ENCODE measurements at places on chromosomes 7 and 10.

GRCh38 chr10:117455346-117455745 is 80.1 kb upstream of the PDZD8 start:
- DNase-seq: no peak

- no peak for DNase-seq
Observed at GRCh38 chr7:114959931-114960330, 38.0 kb downstream of the MDFIC start.

DNA sequence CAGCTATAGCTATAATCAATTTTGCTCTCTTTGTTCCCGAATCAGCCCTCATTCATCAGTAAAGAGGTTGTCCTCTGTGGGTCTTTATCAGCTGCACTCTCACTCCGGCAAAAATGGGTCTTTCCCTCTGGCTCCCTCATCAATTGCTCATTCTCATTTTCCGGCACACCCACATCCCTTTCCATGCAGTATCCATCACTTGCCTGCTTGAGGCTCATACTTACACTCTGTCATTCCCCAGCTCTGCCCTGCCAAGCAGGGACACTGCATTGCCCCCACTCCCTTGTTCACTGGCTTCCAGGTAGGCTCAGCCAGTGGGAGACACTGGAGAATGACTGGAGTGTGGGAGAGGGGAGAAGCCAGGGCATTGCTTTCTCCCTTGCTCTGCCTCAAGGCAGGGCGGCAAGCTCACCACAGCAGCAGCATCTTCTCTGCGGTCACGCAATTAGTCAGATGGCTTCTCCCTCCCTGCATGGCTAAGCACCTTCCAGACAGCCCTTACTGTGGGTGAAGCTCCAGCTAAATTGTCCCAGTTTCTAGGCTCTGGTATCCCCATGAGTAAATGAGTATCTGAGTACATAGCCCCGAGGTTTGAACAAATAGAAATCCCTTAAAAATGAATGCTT is 470.7 kb upstream of the LRRN3 start:
- DNase-seq: no peak

DNA sequence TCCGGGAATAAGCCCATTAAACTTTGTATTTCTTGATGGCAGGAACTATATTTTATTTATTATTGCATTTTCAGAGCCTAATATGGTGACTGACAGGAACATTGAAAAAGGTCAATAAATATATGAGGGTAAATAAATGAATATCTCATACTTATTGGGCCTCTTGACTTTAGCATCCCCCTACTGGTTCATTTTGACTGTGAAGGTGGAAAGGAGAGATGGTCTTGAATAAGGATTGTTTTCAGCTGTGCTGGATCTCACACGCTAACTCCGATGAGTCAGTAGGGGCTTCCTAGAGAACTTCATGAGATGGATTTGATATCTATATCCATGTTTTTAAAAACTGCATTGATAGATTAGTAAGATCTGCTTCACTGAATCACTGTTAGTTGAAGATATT is 1026.0 kb downstream of the REEP3 start:
- no peak for DNase-seq

DNA sequence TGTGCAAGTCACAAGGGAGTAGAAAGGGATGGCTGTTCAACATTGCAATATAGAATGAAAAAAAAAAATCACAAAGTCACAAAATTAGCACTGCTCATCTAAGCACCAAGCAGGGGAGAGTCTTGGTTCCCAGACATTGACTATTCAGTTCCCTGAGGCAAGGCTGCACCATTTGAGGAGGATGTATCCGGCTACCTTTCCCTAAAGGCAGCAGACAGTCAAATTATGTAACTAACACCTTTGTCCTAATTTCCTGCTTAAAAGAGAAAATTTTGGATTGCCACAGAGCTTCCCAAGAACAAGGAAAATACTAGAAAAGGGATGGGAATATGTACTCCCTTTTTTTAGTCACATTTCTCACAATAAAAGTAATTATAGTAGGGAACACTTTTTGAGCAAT is 148.1 kb downstream of the PCLO start:
- DNase-seq: no peak

DNA sequence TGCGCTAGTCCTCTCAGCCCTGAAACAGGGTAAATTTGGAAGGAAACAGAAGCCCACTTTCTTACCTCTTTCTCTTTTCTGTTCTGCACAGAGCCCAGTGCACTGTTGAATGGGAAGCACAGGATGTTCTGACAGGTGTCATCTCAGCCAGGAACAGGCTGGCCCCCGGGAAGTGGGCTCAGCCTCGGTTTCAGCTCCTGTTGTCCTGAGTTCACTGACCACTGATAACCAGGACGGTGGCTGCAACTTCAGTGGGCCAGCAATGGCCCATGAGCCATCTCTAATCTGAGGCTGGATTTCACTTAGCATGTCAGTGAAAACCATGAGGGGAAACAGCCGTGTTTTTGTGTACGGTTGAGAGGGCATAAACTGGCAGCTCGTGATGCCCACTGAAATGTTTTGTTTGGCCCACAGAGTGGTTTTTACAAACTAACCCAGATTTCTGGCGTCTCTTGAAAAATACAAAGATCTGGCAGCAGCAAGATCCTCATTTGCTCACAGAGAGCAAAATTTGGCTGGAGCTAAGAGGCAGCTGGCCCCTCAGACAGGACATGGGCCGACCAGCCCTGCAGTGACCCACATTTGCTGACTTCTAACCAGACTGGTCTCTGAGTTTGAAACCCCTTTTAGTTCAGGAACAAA is 455.9 kb downstream of the PAXIP1 start:
- DNase-seq: no peak

DNA sequence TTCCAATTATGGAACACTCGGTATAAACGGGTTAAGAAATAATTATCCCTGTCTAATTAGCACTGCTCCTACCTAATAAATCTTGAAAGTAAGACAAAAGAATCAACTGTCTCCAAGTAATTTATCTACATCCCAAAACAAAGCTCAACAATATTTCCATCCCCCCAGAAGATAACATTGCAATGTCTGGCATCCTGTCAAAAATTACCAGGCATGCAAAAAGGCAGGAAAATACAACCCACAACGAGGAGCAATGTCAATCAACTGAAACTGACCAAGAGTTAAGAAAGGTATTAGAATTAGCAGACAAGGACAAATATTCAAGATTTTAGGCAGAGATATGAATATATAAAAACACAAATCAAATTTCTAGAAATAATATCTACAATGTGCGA is 84.5 kb upstream of the SVIL start:
- DNase-seq: no peak

DNA sequence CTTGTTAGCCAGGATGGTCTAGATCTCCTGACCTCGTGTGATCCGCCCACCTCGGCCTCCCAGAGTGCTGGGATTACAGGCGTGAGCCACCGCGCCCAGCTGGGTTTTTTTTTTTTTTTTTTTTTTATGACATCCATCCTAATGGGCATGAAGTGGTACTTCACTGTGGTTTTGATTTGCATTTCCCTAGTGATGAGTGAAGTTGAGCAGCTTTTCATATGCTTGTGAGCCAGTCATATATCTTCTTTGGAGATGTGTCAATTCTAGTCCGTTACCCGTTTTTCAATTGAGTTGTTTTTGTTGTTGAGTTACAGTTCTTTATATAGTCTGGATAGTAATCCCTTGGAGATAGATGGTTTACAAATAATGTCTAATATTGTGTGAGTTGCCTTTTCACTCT is 127.7 kb downstream of the SMURF1 start:
- DNase-seq: no peak

GRCh38 chr7:76261931-76262330 is 40.5 kb upstream of the HSPB1 start:
- no peak for DNase-seq

- DNase-seq: no peak
Observed at GRCh38 chr7:63899691-63900393, 98.8 kb upstream of the ZNF722 start.

- no peak for DNase-seq
Observed at GRCh38 chr10:68989317-68989990, 851 bp downstream of the KIFBP start.

- DNase-seq: no peak
Observed at GRCh38 chr7:158856883-158857668, 718 bp downstream of the DYNC2I1 start.

- DNase-seq: no peak
Observed at GRCh38 chr10:24981161-24981710, 28.8 kb upstream of the PRTFDC1 start.

DNA sequence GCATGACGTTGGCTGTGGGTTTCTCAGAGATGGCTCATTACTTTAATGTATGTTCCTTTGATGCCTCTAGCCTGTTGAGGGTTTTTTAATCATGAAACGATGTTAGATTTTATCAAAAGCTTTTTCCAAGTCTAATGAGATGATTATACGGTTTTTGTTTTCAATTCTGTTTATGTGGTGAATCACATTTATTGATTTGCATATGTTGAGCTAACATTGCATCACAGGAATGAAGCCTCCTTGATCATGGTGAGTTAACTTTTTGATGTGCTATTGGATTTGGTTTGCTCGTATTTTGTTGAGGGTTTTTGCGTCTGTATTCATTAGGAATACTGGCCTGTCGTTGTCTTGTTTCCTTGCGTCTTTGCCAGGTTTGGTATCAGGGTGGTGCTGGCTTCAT is 52.3 kb upstream of the PTPN12 start:
- DNase-seq: no peak

DNA sequence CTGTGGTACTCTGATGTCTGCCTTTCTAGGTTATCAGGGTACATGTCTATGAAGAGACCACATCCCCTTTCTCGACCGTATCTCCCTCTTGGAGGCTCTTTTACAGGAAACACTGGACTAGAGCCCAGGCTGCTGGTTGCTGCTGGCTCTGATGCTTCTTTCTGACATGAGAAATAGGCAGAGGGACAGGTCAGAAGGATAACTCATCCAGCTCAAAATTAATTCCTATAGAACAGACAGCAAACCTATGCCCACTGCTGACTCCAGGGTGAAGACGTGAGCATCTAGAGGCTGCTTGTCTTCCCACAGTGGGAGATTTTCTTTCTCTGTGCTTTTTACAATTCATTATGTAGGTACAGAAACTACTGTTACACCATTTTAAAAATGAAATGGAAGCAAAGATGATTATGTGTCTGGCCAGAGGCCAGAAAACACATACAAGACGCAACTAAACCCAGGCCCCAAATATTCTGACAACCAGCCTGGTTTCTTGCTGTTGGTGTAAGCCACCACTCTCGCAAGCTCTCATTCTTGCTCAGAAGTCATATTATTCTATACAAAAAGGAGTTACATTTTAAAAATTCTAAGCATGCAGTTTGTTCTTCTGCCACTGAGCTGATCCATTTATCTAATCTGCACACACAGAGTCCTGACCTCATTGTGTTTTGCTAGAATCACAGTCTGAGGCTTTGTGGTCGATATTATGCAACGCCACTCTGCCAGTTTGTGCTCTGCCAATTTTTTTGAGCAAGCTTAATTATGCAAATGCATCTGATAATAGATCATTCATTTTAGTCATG is 424.3 kb downstream of the KIF20B start:
- DNase-seq: no peak

- no peak for DNase-seq
Observed at GRCh38 chr10:129962031-129962871, 1.8 kb downstream of the EBF3 start.

DNA sequence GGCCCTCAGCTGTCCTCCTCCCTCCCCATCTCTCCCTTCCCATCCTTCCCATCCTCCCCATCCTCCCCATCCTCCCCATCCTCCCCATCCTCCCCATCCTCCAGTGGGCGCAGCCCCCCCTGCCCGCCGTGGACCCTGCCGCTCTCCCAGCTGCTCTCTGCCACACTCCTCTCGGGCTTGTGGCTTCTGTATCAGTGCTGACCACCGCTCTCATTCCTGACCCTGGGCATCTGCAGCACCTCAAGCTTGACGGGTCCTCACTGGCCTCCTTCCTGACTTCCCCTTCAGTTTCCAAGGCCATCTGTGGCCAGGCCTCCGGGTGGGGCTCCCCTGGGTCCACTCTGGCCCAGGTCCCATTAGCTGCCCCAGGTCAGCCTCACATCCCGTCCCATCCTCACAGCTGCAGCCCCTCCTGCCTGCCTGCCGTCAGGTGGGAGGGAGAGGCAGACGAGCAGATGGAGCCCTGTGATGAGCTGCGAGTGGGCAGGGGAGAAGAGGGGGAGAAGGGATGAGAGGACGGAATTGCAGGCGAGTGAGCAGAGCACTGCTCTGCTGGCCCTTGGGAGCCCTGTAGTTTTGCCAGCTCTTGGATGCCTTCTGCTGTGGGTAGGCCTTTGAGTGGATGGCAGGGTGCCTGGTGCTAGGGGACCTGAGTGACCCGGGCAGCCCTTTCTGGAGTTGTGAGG is 35.7 kb downstream of the LHPP start:
- DNase-seq: no peak

DNA sequence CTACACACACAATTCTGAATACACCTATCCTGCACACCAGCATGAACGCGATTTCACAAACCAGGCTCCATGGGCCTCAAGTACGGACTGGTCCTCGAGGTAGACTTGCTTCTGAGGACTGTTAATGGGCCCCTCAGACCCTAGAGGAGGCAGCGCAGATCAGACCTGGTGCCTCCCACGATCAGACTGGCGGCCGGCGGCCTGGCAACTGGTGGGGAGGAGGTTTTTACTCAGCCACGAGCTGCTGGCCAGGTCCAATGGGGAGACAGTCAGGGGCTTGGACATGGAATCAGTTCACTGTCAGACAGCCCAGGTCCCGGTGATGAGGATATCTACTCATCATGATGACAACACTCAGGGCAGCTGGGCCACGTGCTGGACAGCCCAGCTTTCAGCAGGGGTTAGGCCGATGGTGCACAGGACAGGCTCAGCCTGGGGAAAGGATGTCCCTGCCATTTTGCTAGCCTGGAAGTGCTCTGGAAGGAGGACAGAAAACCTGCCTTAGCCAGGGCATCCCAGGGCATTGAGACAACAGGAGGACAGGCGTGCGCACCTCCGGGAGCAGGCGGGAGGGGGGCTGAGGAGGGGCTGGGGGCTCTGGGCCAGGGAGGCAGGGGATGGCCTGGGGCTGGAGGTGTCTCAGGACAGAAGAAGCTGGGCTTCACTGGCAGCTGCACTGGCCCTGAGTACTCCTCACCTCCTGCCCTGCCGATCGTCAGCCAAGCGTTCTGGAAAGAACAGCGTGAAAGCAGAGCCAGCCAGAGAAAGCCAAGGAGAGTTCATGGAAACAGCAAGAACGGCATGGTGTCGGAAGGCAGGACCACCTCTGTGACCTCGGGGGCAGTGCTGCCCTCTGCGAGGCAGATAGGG is 48.0 kb upstream of the RASGEF1A start:
- DNase-seq: no peak

DNA sequence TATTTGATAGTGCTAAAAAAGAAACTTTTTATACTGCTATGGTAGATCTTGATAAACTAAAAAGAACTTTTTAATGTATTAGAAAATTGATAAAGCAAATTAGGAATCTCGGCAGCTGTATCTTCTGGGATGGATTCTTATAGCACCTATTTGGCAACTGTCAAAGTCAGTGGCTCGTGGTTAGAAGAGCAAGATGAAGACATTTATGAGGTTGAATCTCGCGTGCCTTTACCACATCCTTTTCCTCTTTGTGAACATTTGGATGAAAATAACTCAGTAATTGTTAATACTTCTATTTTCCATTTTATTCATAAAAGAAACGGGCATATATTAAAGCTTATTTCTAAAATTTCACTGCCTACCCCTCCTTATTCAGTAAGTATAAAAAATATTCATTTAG is 76.2 kb downstream of the CYP51A1 start:
- DNase-seq: no peak

GRCh38 chr7:101690061-101690460 is 61.0 kb upstream of the MYL10 start:
- DNase-seq: no peak
